ENCODE measurements at places on chromosomes 12 and 14.

- no peak for DNase-seq
Measured at GRCh38 chr12:73486256-73486655, 1051.4 kb upstream of the ATXN7L3B start.

GRCh38 chr12:42021469-42021868 lies 123.2 kb downstream of the GXYLT1 start:
- no peak for DNase-seq

DNA sequence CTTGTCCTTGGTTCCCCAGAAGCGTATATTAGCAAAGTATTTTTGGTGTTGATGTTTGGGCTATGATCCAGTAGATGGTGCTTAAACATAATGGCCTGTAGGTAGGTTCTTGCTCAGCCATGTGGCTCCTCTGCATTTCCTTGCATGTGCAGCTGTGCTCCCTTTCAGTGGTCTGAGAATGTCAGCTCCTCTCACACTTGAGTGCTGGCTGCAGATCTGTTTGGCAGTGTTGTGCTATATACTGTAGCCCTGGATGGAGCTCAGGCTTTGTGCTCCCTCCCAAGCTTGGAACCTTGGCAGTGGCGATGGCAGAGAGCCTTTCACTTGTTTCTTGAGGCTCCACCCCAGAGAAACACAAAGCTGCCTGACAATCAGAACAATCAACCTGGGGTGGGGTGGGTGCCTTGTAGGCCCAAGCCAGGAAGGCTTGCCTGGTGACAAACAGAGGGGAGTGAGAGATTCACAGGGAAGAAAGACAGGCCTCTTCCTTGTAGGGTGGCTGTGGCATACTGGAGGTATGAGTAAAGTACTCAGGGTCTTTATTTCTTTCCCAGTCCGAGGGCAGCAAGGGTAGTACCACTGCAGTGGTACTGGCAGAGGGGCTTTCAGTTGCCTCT lies 255.3 kb downstream of the RAD51B start:
- no peak for DNase-seq

DNA sequence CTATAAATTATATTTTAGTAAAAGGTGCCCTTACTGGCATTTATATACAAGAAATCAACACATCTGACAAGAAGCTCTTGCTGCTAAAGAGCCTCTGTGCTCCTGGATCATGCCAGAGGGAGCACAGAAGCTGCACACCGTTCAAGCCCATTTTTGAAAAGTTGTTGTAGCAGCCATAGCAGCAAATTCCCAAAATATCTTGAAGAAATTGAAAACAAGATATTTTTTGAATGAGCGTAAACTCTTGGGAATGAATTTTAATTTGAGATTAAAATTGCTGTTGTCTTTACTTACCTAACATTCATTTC lies 540 bp upstream of the CLEC2D start:
- no peak for DNase-seq

- DNase-seq: no peak
Measured at GRCh38 chr12:65603438-65604351, 220.6 kb upstream of the HMGA2 start.

GRCh38 chr12:47099610-47100009 lies 19.9 kb upstream of the AMIGO2 start:
- DNase-seq: no peak

GRCh38 chr12:25553098-25553497 lies at the start of gene LMNTD1:
Gene LMNTD1, minus strand, starts transcription at chr12:25553283. Its CDS starts 324 bp downstream, at chr12:25552959.
- DNase-seq: no peak

GRCh38 chr12:53097207-53097563 lies 282 bp upstream of the IGFBP6 start:
- no peak for DNase-seq

GRCh38 chr14:73272393-73272792 lies 35.1 kb downstream of the PAPLN start:
- DNase-seq: no peak

DNA sequence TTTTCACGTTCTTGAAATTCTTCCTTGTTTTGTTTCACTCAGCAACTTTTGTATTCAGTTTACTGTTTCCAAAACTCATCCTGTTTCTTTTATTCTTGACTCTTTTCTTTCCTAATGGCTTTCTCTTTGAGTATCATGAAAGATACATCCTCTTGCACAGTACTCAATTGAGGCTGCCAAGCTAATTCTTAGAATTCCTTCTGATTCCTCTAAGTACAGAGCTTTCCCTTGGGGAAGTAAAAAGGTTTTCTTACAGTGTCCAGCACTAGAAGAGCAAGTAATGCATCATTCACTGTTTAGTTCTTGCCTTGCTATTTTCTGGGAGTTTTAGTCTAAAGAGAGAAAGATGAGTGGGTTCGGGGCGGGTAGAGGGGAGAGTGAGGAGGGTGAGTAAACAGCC lies 154.1 kb downstream of the NEDD1 start:
- no peak for DNase-seq

GRCh38 chr14:74472601-74473000 lies 20.5 kb downstream of the NPC2 start:
- DNase-seq: no peak

- DNase-seq: no peak
Measured at GRCh38 chr14:29098656-29099055, 332.1 kb downstream of the FOXG1 start.

GRCh38 chr12:53939141-53940108 lies 794 bp downstream of the HOXC13 start:
- no peak for DNase-seq
